Foreskin keratinocyte (primary cell): ENCODE measurements at places on chromosomes 7 and 10.

DNA sequence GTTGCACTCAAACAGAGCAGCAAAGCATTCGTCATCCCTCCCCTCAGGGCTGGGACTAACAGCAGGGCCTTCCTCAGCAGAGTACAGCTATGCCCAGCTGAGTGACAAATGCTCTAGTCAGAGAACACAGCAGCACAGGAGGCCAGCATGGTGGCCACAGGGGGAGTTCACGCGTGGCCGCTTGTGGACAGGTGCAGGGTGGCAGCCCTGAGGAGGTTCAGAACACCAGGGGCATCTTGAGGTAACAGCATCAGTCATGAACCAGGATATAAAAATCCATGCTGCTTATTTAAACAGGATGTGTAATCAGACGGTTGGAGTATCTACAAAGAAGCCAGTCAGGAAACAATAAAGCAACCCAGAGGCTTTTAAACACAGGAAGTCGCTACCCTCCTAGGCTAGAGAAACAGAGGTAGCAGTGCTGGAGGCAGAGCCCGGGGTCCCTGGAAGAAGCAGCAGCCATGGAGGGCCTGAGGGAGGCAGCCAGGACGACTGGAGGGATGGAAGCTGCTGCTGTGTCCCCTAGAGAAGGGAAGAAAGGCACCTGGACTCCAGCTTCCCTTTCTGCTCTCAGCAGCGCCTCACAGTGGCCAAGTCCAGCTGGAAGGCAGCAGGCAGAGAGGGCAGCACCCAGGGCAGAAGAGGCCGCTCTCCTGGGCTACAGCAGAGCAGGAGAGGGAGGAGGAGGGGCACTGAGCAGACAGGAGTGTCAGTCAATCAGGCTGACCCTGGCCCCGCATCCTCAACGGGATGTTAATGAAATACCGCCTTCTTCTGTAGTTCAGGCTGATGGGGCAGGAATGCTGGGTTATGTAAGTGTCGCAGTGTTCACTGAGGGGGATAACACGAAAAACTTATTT is 70.8 kb upstream of the UCN3 start:
- DNase-seq: peak; percentile 46

- DNase-seq: no peak
These were observed 266.7 kb upstream of the INHBA start for GRCh38 chr7:41969561-41970105.

DNA sequence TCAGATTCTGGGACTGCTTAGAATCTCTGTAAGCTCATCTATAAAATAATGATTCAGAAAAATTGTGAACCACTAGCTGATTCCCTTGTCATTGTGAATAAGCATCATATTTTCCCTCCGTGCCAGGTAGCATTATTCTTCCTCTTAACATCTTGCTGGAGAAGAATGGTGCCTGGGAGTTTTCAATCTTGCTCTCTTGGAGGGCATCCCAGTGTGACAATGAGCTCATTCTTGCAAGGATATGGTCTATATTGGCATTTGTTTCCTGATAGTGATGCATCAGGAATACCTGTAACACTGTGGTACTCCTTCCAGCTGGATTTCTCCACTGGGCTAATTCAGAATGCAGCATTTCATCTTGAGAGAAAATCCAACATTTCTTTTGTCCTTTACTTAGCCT is 126.4 kb upstream of the ITGB1 start:
- no peak for DNase-seq

GRCh38 chr10:5959142-5959541 is 18.2 kb downstream of the IL15RA start:
- DNase-seq: no peak

DNA sequence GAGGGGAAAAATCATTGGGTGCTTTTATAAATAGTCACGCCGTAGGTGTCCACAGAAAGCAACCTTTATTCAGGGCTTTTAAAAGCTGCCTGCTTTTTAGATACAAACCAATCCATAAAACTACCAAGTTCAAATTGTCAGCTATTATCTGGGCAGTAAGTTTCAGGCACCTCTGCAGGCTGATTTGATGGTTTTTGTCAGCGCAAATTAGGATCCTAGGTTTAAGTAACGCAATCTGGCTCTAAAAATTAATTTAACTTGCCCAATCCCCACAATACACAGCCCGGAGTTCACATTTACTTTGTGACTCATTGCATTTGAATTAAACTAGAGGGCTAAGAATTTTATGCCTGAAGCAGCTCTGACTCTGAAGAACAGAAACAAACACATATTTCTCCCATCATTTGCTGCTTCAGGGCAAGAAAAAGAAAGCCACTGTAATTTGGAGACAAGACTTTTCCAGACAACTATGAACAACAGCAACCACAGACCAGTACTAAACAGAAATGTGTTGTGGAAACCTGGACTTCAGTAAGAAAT is 43.3 kb downstream of the NRP1 start:
- DNase-seq: peak; percentile 88

GRCh38 chr7:5077740-5078139 is 32.1 kb downstream of the RBAK start:
- DNase-seq: no peak

DNA sequence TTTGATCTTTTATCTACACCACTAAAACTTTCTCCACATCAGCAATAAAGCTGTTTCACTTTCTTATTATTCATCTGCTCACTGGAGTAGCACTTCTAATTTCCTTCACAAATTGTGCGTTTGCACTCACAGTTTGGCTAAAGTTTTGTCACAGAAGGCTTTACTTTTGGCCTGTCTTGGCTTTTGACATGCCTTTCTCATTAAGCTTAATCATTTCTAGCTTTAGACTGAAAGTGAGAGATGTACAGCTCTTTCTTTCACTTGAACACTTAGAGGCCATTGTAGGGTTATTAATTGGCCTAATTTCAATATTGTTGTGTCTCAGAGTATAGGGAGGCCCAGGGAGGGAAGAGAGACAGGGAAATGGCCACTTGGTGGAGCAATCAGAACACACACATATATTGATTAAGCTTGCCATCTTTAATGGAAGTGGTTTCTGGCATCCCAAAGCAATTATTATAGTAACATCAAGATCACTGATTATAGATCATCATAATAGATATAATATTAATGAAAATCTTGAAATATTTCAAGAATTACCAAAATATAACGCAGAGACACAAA is 512.5 kb downstream of the ETV1 start:
- DNase-seq: no peak

DNA sequence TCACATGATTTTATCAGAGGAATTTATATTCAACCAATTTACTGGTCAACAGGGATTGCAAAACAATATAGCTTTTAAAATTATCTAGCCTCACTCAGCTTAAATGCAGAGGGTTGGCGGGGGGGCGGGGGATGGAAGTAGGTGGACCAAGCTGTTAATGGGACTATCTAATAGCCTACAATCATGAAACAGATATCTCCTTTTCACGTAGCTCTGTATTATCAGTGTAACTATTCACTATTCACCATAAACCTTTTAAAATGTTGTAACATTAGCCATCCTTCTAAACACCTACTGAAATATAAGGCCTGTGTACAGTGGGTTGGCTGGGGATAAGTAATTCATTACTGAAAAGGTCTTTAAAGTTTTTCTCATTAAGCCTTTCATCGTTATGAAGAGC is 56.2 kb downstream of the MINDY3 start:
- no peak for DNase-seq

- DNase-seq: peak; percentile 24
These were observed 30.1 kb upstream of the CDHR3 start for GRCh38 chr7:105932835-105933477.

- DNase-seq: peak; percentile 11
These were observed 112.2 kb downstream of the EXOC4 start for GRCh38 chr7:133364959-133365690.

- DNase-seq: no peak
These were observed 35.1 kb upstream of the DNAH11 start for GRCh38 chr7:21507627-21508343.

GRCh38 chr10:53430974-53431373 is 658.4 kb upstream of the MBL2 start:
- DNase-seq: no peak

DNA sequence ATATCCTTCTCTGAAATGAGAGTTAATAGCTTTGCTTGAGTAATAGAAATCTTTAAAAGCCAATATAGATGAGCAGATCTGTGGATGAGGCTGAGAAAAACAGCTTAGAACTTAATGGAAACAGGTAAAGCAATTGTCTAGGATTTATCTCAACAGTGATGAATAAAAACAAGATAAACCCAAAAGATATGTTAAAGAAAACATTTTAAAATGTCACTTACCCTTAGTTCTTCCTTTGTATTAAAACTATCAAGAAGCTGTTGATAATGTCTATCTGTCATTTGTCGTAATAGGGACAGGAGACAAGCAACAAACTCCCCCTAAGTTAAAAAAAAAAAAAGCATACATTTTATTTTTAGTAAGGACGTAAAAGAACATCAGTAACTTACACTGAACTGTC is 272.1 kb upstream of the IMMP2L start:
- no peak for DNase-seq

- DNase-seq: no peak
These were observed 170.6 kb upstream of the GRB10 start for GRCh38 chr7:50953303-50953702.
